ENCODE measurements at places on chromosomes 11 and 22. TPM values are rescaled to one million over a fixed set of nuclear protein-coding genes. Genes with fewer than 3 reads are reported as not detected.
A peak's percentile ranks its signal among the peaks of the same experiment; 100 is the strongest.

- no peaks in the 10 kb centered on the region for H3K27me3 ChIP-seq
- H3K36me3 ChIP-seq: 0 out of 2 replicates have a peak, but pooled peaks cover 1% of the 10 kb centered on the region
- H3K4me1 ChIP-seq: no peaks in the 10 kb centered on the region
- no peak overlapping the region for H3K27ac ChIP-seq
- no peak for DNase-seq
Measured at GRCh38 chr11:72300268-72300667, 56.3 kb upstream of the PHOX2A start.

The KCNJ1 gene
- not detected for total RNA-seq

The CSF2RB gene
- total RNA-seq: not detected

DNA sequence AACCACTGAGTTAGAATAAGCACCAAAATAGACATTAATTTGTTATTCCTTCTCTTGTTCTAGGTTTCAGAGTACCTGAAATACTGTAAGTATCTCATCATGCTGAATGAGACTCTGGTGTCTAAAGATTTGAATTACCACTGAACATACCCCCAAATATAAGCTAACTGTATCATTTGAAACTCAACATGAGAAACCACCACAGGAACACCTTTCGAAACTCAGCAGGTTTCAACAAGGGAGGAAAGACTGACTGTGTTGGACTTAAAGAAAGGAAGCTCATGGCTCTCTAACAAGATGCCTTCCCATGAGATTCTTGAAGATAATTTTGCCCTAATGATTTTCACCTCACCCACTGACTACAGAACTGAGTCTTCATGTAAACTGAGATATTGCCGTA, 37.0 kb downstream of the PRCP start:
- H3K36me3 ChIP-seq: no peaks in the 10 kb centered on the region
- H3K4me3 ChIP-seq: no peak overlapping the region
- H3K4me1 ChIP-seq: peaks cover 10% of the 10 kb centered on the region
- no peak for DNase-seq
- no peaks in the 10 kb centered on the region for H3K27me3 ChIP-seq
- H3K27ac ChIP-seq: no peak overlapping the region

The IGLL5 gene
- not detected for total RNA-seq

DNA sequence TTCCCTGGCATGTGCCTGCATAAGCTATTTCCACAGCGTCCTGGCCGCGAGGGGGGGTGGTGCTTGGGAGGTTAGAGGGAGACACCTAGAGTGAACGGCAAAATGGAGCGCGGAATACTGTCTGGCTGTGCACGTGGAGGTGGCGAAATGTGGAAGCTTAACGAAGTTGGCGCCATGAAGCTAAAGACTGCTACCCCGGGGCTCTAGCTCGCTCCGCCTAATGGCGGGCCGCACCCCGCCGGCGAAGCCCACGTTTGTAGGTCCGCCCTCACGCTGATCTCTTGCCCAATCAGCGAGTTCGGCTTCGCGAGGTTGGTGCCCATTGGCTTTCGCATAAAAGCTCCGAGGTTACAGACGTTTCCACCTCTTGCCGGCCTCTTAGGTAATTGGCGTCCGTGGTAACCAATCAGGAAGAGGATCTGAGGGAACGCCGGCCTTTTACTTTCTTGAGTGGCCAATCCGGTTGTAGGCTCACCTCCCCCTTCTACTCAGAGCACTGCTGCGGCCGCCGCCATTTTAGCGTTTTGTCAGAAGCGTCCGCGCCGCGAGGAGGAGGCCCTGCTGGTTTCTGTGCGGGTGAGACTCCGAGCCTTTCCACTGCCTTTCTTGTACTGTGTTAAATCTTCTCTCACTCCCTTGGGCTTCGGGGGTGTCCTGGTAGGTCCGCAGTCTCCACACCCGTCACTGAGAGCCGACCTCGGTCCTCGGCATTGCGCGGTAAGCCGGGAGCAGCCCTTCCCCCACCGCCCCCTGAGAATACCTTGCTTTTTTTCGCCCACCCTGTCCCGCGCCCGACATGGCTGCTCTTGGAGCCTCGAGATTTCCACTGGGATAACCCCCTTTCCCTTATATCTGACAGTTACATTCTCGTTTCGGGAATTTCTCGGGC, at the start of gene RBM4:
TSS of gene RBM4 (plus strand) at position 527 of the 889 bp plus-strand sequence. CDS start 1,009 bp downstream, outside the sequence.
- H3K27me3 ChIP-seq: no peaks in the 10 kb centered on the region
- peak within 1 kb of the TSS; percentile 70 for H3K4me3 ChIP-seq
- DNase-seq: peak; percentile 100
- peak within 1 kb of the TSS; percentile 99 for H3K27ac ChIP-seq

All from Caco-2 (cell line).